ENCODE measurements at places on chromosomes 3 and 15. TPM values are rescaled to one million over a fixed set of nuclear protein-coding genes. Genes with fewer than 3 reads are reported as not detected.

DNA sequence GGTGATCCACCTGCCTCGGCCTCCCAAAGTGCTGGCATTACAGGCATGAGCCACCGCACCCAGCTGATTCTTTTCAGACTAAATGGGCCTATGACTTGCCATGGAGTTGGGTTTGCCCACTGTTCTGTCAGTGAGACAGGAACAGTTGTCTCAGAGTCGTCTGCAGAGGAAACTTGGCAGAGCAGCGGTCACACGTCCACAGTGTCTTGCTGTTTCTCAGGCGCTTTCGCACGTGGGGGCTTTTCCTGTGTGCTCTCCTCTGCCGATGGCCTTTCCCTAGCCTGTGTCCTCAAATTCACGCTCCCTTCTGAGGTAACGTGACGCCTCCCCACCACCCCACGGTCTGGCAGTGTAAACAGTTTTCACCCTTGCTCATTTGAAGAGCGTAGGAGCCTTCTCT, 11.3 kb downstream of the TMEM44 start:
- no peak for DNase-seq

GRCh38 chr3:197613199-197613598, 57.4 kb upstream of the BDH1 start:
- no peak for DNase-seq

AQP9 gene
- polyA plus RNA-seq: 0.08 TPM

- DNase-seq: no peak
Measured at GRCh38 chr3:131491775-131492174, 11.0 kb downstream of the MRPL3 start.

DNA sequence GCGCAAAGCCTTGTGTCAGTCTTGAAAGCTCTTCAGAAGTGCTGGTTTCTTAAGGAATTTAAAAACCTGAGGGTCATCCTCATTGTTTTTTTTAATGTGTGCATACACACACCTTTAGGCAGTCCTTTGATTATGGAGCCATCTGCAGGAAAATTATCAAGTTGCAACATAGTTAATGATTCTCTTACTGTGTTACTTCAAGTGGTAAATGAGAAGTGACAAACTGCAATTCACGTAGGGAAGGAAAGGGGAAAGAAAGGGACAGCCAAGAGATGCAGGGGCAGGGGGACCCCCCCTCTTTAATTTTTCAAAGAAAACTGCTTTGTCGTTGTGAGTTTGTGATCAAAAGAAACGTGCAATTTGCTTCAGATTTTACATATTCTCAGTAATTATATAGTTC, 162.4 kb upstream of the CGNL1 start:
- DNase-seq: no peak

DNA sequence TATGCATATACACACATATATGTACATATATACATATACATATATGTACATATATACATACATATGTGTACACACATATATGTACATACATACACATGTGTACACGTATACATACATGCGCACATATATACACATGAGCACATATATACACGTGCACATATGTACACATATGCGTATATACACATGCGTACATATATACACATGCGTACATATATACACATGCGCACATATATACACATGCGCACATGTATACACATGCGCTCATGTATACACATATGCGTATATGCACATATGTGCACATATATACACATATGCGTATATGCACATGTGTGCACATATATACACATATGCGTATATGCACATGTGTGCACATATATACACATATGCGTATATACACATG, 353.0 kb downstream of the EDEM1 start:
- no peak for DNase-seq

- no peak for DNase-seq
Measured at GRCh38 chr15:52155878-52156277, 35.3 kb downstream of the GNB5 start.

SLC28A1 gene
- 7.4 TPM for polyA plus RNA-seq

MEGF11 gene
- polyA plus RNA-seq: 2.1 TPM

GRCh38 chr3:128353991-128354687, 112.6 kb downstream of the DNAJB8 start:
- no peak for DNase-seq

GRCh38 chr3:114205541-114205940, 26.7 kb upstream of the DRD3 start:
- no peak for DNase-seq

DNA sequence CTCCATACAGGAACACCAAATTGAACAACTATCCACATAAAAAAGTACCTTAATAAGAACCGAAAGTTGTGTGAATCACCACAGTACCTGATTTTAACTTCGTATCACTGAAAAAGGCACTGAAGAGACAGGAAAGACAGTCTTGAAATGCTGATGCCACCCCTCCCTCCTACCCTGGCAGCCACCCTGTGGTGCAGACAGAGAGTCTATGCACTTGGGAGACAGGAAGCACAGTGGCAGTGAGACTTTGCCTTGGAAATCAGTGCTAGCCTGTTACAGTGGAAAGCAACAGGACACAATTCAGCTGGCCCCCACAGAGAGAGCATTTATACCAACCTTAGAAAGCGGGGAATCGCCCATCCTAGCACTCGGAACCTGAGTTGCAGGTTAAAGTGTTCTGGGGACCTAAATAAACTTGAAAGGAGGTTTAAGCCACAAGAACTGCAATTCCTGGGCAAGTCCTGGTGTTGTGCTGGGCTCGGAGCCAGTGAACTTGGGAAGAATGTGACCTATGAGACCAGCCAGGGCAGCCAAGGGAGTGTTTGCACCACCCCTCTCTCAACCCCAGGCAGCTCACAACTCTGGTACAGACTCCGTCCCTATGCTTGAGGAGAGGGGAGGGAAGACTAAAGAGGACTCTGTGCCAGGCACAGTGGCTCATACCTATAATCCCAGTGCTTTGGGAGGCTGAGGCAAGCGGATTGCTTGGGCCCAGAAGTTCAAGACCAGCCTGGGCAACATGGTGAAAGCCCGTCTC, 240.1 kb downstream of the ISL2 start:
- no peak for DNase-seq

ISLR gene
- polyA plus RNA-seq: 51.7 TPM

DNA sequence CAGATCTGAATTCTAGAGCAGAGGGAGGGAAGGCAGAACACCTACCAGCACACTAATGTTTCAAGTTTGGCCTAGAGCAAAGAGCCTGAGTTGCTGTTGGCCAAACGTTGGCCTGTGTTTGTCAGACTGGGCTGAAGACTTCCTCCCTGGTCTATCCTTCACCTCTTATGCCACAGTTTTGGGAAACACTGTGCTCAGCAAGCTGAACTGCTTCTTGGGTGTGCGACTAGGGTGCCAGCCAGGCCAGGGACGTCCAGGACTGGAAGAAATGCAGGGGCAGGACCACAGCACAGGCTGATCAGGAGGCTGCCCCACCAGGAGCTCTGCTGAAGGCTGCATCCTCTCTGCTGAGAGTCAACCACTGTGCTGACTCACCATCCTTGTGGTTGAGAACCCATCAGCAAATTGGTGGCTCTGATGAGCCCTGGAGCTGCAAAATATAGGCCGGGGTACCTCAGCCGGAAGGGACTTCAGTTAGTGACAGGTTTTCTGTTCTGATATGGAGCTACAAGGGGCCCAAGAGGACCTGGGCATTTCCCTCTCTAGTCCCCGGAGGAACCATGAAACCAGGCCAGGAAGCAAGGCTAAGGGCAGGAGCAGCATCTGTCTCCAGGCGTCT, 131.6 kb upstream of the RASGRP1 start:
- no peak for DNase-seq

DNA sequence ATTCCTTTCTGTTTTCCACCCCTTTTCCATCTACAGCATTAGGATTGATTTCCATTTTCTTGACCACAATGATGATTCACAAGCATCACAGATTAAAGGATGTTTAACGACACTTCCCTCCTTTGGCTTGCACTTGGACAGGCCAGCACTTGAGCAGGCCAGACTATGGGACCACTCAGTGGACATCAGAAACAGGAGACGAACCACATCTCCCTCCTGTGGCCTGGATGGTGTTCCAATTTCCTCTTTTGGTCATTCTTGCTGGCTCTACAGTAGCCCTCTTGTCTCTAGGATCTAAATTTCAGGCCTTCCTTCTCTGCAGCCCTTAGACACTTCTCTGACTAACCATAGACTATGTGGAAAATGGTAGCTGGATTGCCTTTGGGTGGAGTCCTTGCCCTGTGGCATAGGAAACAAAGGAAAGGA, 78.8 kb upstream of the BOC start:
- no peak for DNase-seq

HTR3E gene
- not detected for polyA plus RNA-seq

GOLGA8N gene
- 16.9 TPM for polyA plus RNA-seq

ACTC1 gene
- 4.1 TPM for polyA plus RNA-seq

ITIH1 gene
- polyA plus RNA-seq: 0.48 TPM

GRCh38 chr3:28226020-28226419, 15.4 kb upstream of the CMC1 start:
- DNase-seq: no peak

DNA sequence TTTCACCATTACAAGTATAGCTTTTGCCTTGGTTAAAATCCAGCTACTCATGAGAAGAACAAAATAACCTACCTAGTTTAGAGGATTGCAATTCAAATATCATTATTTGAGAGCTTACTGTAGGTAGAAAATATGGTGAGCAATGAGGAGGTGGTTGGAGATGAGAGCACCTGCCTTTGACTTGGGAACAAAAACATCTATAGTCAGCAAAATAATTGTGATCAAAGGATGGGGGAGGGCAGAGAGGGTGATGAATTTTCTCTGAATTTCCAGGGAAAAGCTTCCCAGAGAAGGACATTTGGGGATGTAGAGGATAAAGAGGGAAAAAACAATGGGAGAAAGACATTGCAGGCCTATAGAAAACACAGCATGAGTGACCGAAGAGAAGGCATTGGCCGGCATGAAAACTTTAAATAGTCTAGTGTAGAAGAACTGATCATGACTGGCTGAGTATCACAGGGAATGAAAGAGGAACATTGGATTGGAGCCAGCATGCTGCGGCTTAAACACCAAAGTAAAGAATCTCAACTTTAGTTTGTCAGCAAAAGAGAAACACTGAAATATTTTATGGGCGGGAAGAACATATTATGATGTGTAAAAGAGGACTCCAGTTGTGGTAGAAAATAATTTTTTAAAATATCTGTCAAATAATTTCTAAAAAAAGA, 581.3 kb downstream of the UNC13C start:
- no peak for DNase-seq

CD200 gene
- polyA plus RNA-seq: 44.1 TPM

HHATL gene
- 0.82 TPM for polyA plus RNA-seq

GRCh38 chr3:135125171-135125801, 330.2 kb downstream of the EPHB1 start:
- peak; percentile 45 for DNase-seq

SLC2A2 gene
- polyA plus RNA-seq: 17.3 TPM

DNA sequence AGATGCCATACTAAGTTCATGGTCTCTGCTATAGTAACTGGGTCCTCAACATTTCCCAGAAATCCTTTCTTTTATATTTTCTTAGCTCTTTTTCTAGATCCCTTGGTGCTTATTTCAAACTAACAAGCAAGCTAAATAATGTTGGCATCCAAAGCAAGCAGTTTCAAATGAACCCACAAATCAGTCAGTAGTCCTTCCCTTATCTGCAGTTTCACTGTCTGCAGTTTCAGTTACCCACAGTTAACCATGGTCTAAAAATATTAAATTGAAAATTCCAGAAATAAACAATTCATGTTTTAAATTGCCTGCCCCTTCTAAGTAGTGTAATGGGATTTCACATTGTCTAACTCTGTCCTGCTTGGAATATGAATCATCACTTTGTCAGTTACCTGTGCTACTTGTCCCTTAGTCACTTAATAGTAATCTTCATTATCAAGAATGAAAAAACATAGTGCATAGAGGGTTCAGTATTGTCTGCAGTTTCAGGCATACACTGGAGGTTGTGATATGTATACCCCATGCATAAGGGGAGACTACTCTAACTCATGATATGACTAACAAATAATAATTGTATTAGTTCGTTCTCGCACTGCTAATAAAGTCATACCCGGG, 633.7 kb downstream of the MECOM start:
- no peak for DNase-seq

DNA sequence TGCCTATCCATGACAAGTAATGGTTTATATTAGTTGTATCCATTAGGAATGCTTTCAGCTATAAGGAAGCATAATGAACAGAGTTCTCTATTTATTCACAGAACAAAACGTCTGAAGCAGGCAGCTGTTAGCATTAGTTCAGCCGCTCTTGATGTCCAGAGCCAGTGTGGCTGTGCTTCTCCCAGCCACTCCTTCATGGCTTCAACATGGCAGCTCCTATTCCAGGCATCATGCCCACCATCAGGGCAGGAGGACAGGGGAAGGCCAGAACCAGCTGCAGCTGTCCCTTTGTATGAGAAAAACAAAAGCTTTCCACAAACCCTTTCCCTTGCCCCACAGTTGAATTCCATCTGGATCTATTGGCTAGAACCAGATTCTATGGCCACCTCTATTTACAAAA, 12.9 kb upstream of the SNRK start:
- DNase-seq: no peak

GRCh38 chr15:69693059-69693458, 240.4 kb downstream of the RPLP1 start:
- no peak for DNase-seq

DNA sequence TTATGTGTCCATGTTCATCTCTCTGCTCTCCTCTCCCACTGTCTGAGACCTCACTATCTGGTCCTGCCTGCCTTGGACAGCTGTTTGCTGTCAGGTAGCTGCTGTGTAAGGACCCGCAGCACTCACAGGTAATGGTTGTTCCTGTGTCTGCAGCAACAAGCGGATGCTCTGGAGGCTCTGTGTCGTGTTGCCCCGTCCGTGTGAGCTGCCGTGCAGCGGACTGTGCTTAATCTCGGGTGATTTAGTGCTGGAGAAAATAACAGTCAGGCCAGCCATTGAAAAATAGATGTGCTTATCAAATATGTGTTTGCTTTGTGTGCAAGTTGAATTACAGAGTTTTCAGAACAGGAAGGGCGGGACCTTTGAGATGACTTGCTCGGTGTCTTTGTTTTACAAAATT, 121.4 kb downstream of the GABRG3 start:
- DNase-seq: no peak

DNA sequence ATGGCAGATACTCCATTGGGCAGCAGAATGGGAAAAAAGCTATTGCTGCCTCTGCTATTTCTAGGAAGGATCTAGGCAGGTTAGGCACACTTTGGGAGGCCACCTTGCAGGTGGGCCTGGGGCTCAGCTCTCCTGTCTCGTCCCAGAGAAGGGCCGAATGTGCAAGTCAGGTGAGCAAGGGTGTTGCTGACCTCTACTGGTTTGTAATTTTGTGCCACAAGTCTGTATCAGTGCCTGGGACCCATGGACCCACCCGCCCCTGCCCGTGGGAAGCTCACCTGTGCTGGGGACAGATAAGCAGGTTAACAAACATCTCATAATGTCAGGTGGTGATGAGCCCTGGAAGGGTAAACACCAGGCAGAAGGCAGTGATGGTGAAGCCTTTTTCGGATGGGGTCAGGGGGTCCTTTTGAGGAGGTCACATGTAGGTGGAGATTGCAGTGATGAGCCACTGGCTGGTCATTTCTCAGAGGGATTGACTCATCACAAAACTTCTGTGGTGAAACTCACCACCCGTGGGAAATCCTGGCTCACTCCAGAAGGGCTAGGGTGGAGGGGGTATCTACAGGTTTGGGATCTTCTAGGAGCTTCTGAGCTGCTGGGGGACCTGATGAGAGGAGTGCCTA, 161.3 kb downstream of the KLF13 start:
- no peak for DNase-seq

- DNase-seq: no peak
Measured at GRCh38 chr3:16124636-16125035, 49.8 kb upstream of the GALNT15 start.

SIN3A gene
- 58.8 TPM for polyA plus RNA-seq

RYR3 gene
- 5.9 TPM for polyA plus RNA-seq

- no peak for DNase-seq
Measured at GRCh38 chr3:171351676-171352075, 108.5 kb downstream of the TNIK start.

Measured in right renal cortex interstitium (tissue), 3 donors.